ENCODE measurements at places on chromosomes 6 and 20.

DNA sequence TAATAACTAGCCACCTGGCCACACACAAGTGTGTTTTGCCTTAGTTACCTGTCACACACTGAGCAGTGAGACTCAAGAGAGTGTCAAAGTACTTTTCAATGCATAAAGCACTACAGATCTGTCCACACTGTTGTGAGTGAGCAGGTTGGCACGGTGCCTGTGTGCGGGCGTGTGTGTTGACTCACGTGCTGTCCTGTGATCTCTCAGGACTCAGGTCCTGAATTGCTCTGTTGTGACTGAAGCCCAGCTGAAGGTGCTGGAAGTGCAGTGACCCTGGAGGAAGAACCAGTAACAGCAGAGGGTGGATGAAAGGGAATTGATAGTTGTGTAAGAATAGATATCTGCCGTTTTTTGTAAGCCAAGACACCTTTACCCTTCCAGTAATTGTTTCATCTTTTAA lies 18.3 kb downstream of the SLC16A10 start:
- peak; percentile 8 for DNase-seq

DNA sequence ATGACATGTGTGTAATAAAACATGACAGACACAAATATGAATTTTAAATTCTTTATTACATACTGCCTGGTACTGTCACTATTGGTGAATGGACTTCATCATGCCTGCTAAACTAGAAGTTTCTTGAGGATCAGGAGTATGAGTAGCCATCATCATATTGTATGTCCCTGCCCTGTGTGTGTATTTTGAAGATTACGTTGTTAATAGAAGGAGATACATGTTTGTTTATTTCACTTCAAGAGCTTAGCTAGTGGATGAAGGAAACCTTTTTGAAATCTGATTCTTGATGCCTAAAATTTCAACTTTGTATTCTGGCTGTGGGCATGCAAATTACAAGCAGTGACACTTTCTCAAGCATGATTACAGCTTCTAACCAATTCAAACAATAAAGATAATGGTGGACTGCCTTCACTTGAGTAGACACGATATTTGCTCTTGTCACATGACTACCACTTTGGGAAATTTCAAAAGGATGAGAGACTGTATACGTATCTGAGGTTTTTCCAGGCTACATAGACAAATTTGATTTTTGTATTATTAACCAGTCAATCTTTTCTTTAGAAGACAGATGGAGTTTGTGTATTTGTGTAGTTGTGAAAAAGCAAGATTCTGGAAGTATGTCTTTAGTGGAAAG lies 3.5 kb downstream of the TBPL1 start:
- no peak for DNase-seq

GRCh38 chr20:58627212-58628072 lies 23.6 kb upstream of the STX16 start:
- peak; percentile 59 for DNase-seq

GRCh38 chr6:22673474-22673873 lies 104.1 kb downstream of the HDGFL1 start:
- no peak for DNase-seq

- DNase-seq = peak; percentile 80
Observed at GRCh38 chr6:33860706-33861474, 57.1 kb upstream of the MLN start.

- DNase-seq = no peak
Observed at GRCh38 chr6:70846207-70846835, 110.5 kb downstream of the B3GAT2 start.

DNA sequence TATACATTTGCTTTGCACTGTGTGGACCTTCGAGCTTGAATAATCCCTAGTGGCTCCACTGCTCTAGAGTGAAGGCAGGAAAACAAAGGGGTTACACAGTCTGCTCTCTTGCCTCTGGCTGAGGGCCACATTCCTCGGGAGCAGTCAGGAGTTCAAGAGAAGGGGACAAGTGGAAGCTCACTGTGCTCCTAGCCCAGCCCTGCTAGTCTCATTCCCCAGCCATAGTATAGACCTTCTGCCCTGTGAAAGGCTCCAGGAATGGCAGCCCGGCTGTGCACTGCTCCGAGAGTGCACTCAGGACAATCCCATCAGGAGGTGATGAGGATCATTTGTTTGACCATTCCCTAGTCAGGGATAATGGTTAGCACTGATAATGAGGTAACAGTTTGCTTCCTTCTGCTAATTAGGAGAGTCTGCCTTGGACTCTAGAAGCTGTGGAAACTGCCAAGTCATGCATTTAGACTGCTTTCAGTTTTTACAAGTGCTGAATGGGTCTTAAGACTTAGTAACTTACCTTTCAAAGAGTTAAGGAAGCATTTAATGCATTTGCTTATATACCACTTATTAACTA lies 8.5 kb downstream of the IYD start:
- DNase-seq = no peak

DNA sequence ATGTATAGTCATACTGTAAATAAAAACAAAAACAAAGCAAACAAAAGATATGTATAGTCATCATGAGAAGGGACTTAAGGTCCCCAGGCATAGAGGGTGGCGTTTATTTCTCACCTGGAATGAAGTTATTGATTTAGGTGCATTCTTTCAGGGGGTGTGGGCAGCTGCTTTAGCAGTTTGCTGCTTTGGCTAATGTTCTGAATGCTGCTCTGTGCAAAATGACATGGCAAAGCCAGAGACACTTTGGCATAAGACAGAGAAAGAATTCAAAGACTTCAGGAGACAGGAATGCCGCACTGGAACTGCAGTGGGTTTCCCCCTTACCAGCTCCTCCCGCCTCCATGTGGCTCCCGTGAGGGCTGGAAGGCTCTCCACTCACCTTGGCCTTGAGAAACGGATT lies 36.4 kb upstream of the NELFCD start:
- DNase-seq = no peak

- DNase-seq = peak; percentile 87
Observed at GRCh38 chr20:62605236-62605943, 36.9 kb upstream of the SLCO4A1 start.

DNA sequence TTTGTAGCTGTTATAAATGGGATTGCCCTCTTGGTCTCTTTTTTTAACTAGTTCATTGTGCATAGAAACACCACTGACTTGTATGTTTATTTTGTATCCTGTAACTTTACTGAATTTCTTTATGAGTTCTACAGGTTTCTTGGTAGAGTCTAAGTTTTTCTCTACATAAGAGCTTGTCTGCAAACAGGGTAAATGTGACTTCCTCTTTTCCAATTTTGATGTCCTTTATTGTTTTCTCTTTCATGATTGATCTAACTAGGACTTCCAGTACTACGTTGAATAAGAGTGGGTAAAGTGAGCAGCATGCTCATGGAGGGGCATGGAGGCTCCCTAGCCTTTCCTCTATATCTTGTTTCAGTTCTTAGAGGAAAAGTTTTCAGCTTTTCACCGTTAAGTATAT lies 3.0 kb upstream of the WFDC10A start:
- DNase-seq = peak; percentile 21

- DNase-seq = peak; percentile 11
Observed at GRCh38 chr6:132490024-132490423, 22.9 kb downstream of the STX7 start.

- DNase-seq = no peak
Observed at GRCh38 chr6:118485601-118486550, 62.2 kb upstream of the PLN start.
